ENCODE measurements at places on chromosomes 5 and 9. TPM values are rescaled to one million over a fixed set of nuclear protein-coding genes. Genes with fewer than 3 reads are reported as not detected.
A peak's percentile ranks its signal among the peaks of the same experiment; 100 is the strongest.

UBAC1 gene
- total RNA-seq = 32.4 TPM

DNA sequence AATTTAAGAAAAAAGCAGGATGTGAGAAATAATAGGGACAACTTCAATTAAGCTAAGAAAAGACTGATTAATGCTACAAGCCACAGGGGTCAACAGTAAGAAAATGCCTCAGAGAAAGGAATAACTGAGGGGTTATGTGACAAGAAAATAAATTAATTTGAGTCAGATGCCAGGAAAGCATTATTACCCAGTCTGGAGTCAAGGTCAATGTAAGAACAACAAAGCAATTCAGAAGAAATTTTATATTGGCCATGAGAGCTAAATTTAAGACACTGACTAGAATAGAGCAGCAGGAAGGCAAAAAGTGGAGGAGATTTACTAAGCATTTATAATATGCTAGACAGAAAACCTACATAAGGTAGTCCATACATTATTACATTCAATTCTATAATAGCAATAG is 73.5 kb downstream of the CDH10 start:
- no peak for DNase-seq

SLC6A19 gene
- total RNA-seq = not detected

MYMK gene
- total RNA-seq = not detected

- DNase-seq = no peak
Observed at GRCh38 chr5:135890296-135890695, 5.3 kb downstream of the IL9 start.

- DNase-seq = no peak
Observed at GRCh38 chr5:142614054-142614453, 71.8 kb downstream of the FGF1 start.

DNA sequence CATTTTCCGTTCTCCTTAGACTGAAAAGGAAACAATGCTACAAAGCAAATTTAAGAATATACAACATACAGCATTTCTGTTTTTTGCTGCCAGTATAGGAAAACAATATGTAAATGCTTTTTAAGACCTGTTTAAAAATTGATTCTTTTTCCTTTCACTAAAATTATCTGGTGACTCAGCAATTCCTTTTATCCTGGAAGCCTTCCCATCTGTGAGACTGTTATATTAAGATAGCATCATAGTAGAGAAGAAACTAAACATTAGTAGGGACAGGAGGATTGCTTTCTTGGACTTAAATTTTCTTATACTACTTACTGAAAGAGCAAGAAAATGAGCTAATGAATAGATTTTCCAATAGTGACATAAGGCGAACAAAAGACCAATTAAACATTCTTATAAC is 30.0 kb upstream of the GPR21 start:
- DNase-seq = no peak

GLE1 gene
- total RNA-seq = 46.8 TPM

PCDHGB7 gene
- total RNA-seq = not detected

PCDHAC1 gene
- total RNA-seq = not detected

- DNase-seq = no peak
Observed at GRCh38 chr5:88792144-88792840, 90.7 kb downstream of the MEF2C start.

GRCh38 chr5:944992-945685 is 52.5 kb downstream of the TRIP13 start:
- no peak for DNase-seq

- DNase-seq = peak; percentile 37
Observed at GRCh38 chr5:133257977-133258376, 206.2 kb downstream of the HSPA4 start.

UGT3A2 gene
- total RNA-seq = not detected

DNA sequence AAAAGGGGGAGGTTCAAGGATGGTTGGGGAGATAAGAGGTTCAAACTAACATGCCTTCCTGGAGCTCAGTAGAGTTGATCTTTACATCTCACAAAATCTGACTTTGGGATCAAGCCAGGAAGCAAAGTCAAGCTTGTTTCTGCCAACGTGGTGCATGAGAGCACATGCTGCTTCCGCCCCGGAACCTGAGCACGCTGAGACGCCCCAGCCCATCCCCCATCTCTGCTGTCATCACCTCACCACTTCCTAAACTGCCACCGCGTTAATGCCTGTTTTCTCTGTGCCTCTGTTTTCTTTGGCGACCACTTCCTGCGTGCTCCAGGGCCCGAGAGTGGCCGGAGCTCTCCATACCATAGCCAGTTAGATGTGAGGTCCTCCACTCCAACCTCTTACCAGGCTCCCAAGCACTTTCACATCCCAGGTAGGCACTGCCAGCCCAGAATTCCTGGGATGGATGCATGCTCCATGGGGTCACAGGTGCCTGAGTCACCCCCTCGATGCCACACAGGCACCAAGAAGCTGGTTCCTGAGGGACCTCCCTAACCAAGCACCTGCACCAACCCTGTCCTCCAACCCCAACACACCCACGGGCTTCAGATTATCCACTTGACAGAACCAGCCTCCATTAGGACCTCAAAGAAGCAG is 31.2 kb upstream of the AFAP1L1 start:
- DNase-seq = peak; percentile 72

- no peak for DNase-seq
Observed at GRCh38 chr9:133597316-133597957, 11.8 kb downstream of the FAM163B start.

SLC45A2 gene
- total RNA-seq = not detected

- DNase-seq = no peak
Observed at GRCh38 chr5:180535573-180535972, 41.4 kb downstream of the CNOT6 start.

GRCh38 chr9:4035777-4036176 is 264.1 kb downstream of the GLIS3 start:
- DNase-seq = no peak

- no peak for DNase-seq
Observed at GRCh38 chr5:158039911-158040347, 181.0 kb upstream of the CLINT1 start.

- no peak for DNase-seq
Observed at GRCh38 chr9:15101095-15101494, 190.9 kb upstream of the FREM1 start.

PCDHA1 gene
- not detected for total RNA-seq

FABP6 gene
- not detected for total RNA-seq

GRCh38 chr5:14331386-14331781 is 188.2 kb downstream of the TRIO start:
- peak; percentile 37 for DNase-seq
